ENCODE measurements at places on chromosomes 1 and 21. TPM values are rescaled to one million over a fixed set of nuclear protein-coding genes. Genes with fewer than 3 reads are reported as not detected.

Gene NAV1
- 23.0 TPM for total RNA-seq

Gene HES4
- 32.0 TPM for total RNA-seq

GRCh38 chr1:82704393-82704792 lies 903.7 kb downstream of the ADGRL2 start:
- DNase-seq = peak; percentile 28
- H3K36me3 ChIP-seq = no peaks in the 10 kb centered on the region
- H3K27ac ChIP-seq = no peak overlapping the region
- H3K27me3 ChIP-seq = no peaks in the 10 kb centered on the region
- H3K4me3 ChIP-seq = no peak overlapping the region

- no peaks in the 10 kb centered on the region for H3K4me1 ChIP-seq
- H3K36me3 ChIP-seq = no peaks in the 10 kb centered on the region
- no peaks in the 10 kb centered on the region for H3K27me3 ChIP-seq
- H3K4me3 ChIP-seq = no peak overlapping the region
- H3K27ac ChIP-seq = no peak overlapping the region
- peak; percentile 84 for DNase-seq
These were observed 32.3 kb upstream of the TARDBP start for GRCh38 chr1:10980094-10980577.

- H3K4me3 ChIP-seq = no peak overlapping the region
- H3K27ac ChIP-seq = no peak overlapping the region
- DNase-seq = no peak
- peaks cover 4% of the 10 kb centered on the region for H3K4me1 ChIP-seq
- H3K36me3 ChIP-seq = no peaks in the 10 kb centered on the region
- H3K27me3 ChIP-seq = no peaks in the 10 kb centered on the region
These were observed 36.7 kb upstream of the IL20 start for GRCh38 chr1:206828765-206829164.

DNA sequence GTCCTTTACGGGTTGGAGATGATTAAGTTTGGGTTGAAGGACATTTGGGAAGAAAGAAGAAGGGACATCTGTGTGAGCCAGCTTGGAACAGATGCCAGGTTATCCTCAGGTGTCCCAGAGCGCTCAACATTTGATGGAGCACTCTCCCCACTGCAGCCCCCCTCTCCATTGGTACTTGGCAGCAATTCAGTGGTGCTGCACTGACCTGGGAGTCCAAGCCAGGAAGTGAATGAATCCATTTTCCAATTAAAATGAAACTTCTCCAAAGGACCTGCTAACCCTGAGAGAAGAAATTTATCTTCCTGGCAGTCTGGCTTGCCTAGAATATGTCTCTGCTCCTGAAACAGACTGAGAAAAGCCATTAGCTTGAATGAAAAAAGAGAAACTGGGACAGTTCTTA lies 67.1 kb downstream of the FGGY start:
- DNase-seq = no peak
- no peak overlapping the region for H3K27ac ChIP-seq
- H3K4me1 ChIP-seq = peaks cover 2% of the 10 kb centered on the region
- peaks cover 4% of the 10 kb centered on the region for H3K36me3 ChIP-seq
- no peaks in the 10 kb centered on the region for H3K27me3 ChIP-seq

DNA sequence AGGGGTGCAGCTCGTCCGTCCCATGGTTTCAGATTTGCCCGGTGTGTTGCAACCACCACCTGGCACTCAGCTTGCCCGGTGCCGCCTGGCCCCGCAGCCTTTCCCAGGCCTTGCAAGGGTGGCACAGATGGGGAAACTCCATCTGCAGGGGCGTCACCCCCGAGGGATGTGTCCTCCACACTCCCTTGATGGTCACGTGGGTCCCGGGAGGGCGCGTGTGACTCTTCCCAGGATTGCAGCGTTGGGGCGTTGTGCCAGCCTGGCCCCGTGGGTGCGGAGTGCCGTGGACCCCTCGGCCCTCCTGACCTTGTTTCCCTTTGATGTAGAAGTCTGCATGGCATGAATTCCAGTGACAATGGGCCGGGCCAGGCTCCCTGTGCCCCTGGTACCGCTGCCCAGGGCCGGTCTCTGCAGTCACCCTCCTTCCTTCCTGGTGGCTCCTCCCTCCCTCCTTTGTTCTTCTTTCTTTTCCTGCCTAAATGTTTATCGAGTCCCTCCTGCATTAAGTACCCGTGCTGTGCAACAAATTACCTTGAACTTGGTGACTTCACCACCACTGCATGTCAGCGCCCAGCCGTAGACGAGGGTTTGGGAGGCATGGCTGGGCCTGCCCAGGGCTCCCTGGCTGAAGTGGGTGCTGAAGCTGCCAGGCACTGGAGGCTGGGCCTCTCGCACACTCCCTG lies 22.9 kb downstream of the RRP1 start:
- no peaks in the 10 kb centered on the region for H3K27me3 ChIP-seq
- DNase-seq = no peak
- no peak overlapping the region for H3K4me3 ChIP-seq
- no peak overlapping the region for H3K27ac ChIP-seq
- H3K4me1 ChIP-seq = no peaks in the 10 kb centered on the region
- no peaks in the 10 kb centered on the region for H3K36me3 ChIP-seq
